ENCODE measurements at places on chromosomes 7 and 10.

- no peak for DNase-seq
Measured at GRCh38 chr10:10477844-10478243, 539.8 kb upstream of the CELF2 start.

DNA sequence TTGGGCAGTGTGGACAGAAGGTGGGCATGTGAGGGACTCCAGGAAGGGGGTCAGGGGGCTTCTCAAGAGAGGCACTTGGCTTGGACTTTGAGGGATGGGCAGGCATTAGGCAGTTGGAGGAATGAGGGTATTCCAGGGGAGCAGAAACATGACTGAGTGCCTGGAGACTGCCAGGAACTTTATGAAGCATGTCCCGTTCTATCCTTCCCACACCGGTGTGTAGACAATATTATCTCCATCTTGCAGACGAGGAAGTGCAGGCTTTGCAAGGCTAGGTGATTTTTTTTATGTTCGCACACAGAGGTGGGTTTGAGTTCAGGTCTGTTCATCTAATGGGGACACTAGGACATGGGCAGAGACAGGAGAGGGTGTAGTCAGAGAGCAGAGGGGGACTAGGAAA is 162.7 kb downstream of the RPS24 start:
- DNase-seq, result no peak

GRCh38 chr7:75928568-75928914 is 13.6 kb downstream of the POR start:
- DNase-seq, result no peak

GRCh38 chr10:34613491-34613890 is 201.6 kb downstream of the PARD3 start:
- no peak for DNase-seq

GRCh38 chr7:55260676-55261385 is 104.3 kb upstream of the LANCL2 start:
- no peak for DNase-seq

- DNase-seq, result no peak
Measured at GRCh38 chr7:755413-755805, 28.3 kb upstream of the PRKAR1B start.

All from activated CD4-positive, CD25-positive, alpha-beta regulatory T cell (primary cell).